Activated naive CD8-positive, alpha-beta T cell treated with anti-CD3 and anti-CD28 coated beads, Interleukin-2, amount 10 ng/mL, durations not matched to agents 7 days and 5 days (primary cell): ENCODE measurements at places on chromosomes 4 and X. TPM values are rescaled to one million over a fixed set of nuclear protein-coding genes. Genes with fewer than 3 reads are reported as not detected.

DNA sequence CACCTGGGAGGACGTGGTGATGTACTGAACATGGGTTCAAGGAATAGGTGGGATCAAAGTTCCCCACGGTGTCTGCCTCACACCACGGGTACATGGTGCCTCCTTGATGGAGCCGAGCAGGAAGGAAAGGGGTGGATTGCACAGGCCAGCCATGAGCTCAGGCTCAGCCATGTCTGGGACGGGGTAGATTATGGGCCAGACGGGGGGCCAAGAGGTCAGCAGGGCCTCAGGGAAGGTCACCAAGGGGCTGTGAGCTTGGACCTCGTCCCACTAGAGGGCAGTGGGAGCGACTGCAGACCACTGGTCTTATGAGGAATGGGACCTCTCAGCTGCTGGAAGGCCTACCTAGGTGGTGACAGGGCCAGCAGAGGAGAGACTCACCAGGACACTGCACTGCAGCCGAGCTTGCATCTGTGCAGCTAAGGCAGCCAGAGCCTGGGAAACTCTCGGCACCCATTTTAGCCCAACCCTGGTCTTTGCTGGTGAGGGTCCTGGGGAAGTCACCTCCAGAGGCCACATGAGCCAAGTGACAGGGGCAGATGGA is 38.4 kb downstream of the JAKMIP1 start:
- no peak overlapping the region for H3K4me3 ChIP-seq
- no peaks in the 10 kb centered on the region for H3K27me3 ChIP-seq
- no peak for DNase-seq
- peaks cover 3% of the 10 kb centered on the region for H3K36me3 ChIP-seq
- H3K4me1 ChIP-seq, result no peaks in the 10 kb centered on the region

The WAS gene
- 146 TPM for total RNA-seq

GRCh38 chr4:78645853-78646757 is 94.5 kb downstream of the ANXA3 start:
- no peak overlapping the region for H3K4me3 ChIP-seq
- H3K27ac ChIP-seq, result no peak overlapping the region
- peaks cover 3% of the 10 kb centered on the region for H3K36me3 ChIP-seq
- no peaks in the 10 kb centered on the region for H3K27me3 ChIP-seq

DNA sequence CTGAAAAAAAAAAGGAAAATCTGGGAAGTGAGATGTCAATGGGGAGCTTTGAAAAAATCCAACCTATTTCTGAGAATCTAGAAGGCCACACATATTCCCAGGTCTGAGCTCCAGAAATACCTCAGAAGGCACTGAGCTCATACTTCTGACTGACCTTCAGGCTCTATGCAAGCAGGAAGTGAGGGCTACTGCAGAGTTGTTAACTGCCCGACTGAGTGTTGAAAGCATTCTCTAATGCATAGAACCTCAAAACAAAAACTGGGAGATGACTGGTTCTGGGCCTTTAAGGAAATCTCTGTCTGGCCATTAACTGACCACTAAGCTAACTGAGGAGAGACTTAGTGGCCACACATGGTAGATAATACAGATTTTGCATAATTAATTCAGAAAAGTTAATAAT is 7.6 kb upstream of the SPON2 start:
- peaks cover 3% of the 10 kb centered on the region for H3K27me3 ChIP-seq
- H3K36me3 ChIP-seq, result peaks cover 27% of the 10 kb centered on the region
- H3K4me1 ChIP-seq, result peaks cover 14% of the 10 kb centered on the region
- no peak for DNase-seq

DNA sequence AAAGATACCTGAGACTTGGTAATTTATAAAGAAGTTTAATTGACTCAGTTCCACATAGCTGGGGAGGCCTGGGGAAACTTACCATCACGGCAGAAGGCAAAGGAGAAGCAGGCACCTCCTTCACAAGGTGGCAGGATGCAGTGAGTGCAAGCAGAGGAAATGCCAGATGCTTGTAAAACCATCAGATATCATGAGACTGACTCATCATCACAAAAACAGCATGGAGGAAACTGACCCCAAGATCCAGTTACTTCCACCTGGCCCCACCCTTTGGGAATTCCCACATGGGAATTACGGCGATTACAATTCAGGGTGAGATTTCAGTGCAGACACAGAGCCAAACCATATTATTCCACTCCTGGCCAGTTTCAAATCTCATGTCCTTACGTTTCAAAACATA is 514.7 kb upstream of the SPANXN1 start:
- no peaks in the 10 kb centered on the region for H3K36me3 ChIP-seq
- H3K27ac ChIP-seq, result no peak overlapping the region
- no peaks in the 10 kb centered on the region for H3K4me1 ChIP-seq
- H3K27me3 ChIP-seq, result no peaks in the 10 kb centered on the region
- no peak overlapping the region for H3K4me3 ChIP-seq

The PDLIM3 gene
- total RNA-seq, result not detected

GRCh38 chrX:44456685-44457084 is 86.0 kb downstream of the FUNDC1 start:
- DNase-seq, result no peak
- no peaks in the 10 kb centered on the region for H3K4me1 ChIP-seq
- no peak overlapping the region for H3K27ac ChIP-seq

GRCh38 chrX:83845397-83845796 is 15.5 kb upstream of the CYLC1 start:
- no peak overlapping the region for H3K27ac ChIP-seq
- no peaks in the 10 kb centered on the region for H3K36me3 ChIP-seq
- H3K4me1 ChIP-seq, result no peaks in the 10 kb centered on the region
- H3K4me3 ChIP-seq, result no peak overlapping the region

The RASSF6 gene
- total RNA-seq, result not detected

The HCCS gene
- total RNA-seq, result 19.3 TPM

DNA sequence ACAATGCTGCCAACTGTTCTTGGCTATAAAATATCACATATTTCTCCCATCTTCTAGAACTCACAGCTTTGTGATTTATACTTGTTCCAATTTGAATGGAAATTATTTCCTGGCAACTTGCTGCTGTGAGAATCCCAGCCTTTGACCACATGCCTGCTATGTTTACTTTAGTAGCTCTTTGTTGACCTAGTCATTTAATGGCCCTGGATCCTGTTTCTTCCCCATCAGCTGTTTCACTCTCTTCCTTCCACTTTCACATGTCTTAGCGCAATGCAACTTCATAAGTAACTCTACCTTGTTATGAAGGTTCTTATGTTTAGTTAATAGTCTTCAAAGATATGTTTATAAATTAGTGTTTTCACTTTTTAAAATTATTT is 1973.6 kb upstream of the AGA start:
- no peaks in the 10 kb centered on the region for H3K4me1 ChIP-seq
- H3K27me3 ChIP-seq, result no peaks in the 10 kb centered on the region
- no peak for DNase-seq
- H3K27ac ChIP-seq, result no peak overlapping the region
- H3K36me3 ChIP-seq, result no peaks in the 10 kb centered on the region

GRCh38 chr4:131054489-131055019 is 1958.6 kb downstream of the C4orf33 start:
- H3K36me3 ChIP-seq, result no peaks in the 10 kb centered on the region
- H3K4me3 ChIP-seq, result no peak overlapping the region
- no peaks in the 10 kb centered on the region for H3K27me3 ChIP-seq
- H3K27ac ChIP-seq, result no peak overlapping the region
- H3K4me1 ChIP-seq, result no peaks in the 10 kb centered on the region

- no peaks in the 10 kb centered on the region for H3K36me3 ChIP-seq
- DNase-seq, result no peak
- no peaks in the 10 kb centered on the region for H3K4me1 ChIP-seq
- no peak within 1 kb of the TSS for H3K27ac ChIP-seq
Measured at GRCh38 chr4:73836373-73837279, at the start of gene CXCL6. Gene CXCL6, plus strand, starts transcription at chr4:73836678. Its CDS starts 73 bp downstream, at chr4:73836751.

DNA sequence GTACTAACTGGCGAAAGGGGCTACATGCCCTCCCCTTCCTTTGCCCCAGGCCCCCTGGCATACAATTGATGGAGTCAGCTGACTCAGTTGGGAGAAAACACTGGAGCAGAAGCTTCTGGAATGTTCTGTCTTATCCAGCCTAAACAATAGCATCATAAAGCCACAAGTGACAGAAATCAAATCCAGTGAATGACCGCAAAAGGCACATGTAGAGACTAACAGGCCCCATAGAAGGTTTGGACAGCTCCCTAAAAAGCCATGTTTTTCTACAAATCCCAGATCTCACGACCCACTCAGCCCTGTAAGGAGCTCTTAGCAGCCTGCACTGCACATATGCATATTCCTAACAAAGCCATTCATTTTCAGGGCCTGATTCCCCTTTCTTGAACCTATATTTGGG is 25.1 kb downstream of the SCARB2 start:
- no peaks in the 10 kb centered on the region for H3K27me3 ChIP-seq
- no peak overlapping the region for H3K27ac ChIP-seq
- no peak overlapping the region for H3K4me3 ChIP-seq
- no peak for DNase-seq

DNA sequence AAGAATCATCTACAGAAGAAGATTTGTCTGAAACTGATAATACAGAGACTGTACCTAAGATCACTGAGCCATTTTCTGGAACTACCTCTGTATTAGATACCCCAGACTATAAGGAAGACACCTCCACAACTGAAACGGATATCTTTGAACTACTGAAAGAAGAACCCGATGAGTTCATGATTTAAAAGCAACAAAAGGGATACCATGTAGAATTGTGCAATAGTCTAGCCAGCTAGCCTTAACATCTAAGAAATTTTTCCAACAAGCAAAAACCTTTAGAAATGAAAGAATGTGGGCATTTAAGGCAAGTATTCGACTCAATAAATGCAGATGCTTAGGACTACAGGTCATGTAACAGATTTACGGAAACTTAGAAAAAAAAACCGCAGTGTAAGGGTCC is 1.3 kb downstream of the CABS1 start:
- H3K27ac ChIP-seq, result no peak overlapping the region
- H3K4me1 ChIP-seq, result no peaks in the 10 kb centered on the region
- H3K36me3 ChIP-seq, result no peaks in the 10 kb centered on the region
- H3K4me3 ChIP-seq, result no peak overlapping the region
- DNase-seq, result no peak

The POU3F4 gene
- total RNA-seq, result not detected

DNA sequence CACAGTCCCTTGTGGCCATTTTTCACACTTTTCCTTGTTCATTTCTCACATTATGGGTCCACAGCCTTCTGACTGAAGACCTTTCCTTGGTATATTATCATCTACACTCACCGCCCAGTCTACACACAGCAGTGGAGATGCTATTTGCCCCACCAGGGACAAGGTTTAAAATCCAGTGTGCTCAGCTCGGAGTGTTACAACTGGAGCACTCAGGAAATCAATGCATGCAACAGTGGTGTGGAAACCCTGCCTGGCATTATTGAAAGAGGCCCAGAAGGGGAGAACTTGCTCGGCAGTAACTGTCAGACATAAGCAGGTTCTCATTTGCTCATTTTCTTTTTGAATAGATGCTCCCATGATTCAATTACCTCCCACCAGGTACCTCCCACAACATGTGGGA is 340.9 kb downstream of the DHRSX start:
- no peaks in the 10 kb centered on the region for H3K4me1 ChIP-seq
- H3K27me3 ChIP-seq, result no peaks in the 10 kb centered on the region
- DNase-seq, result no peak
- no peaks in the 10 kb centered on the region for H3K36me3 ChIP-seq
- no peak overlapping the region for H3K27ac ChIP-seq

DNA sequence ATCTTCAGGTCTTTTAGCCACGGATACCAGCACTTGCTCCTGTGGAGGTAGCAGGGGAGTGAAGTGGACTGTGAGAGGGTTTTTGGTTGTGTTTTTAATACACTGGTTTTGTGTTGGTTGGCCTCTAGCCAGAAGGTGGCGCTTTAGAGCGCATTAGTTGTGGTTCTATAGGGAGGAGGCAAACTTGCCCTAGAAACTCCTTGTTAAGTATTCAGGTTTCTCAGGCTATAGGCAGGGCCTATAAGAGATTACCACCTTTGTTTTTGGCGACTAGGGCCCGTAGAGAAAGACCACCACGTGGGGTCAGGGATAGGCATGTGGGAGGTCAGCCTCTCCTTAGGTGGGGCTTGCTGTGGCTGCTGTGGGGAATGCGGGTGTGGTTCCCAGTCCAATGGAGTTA is 221.6 kb upstream of the SPANXN4 start:
- no peaks in the 10 kb centered on the region for H3K4me1 ChIP-seq
- no peak for DNase-seq
- no peaks in the 10 kb centered on the region for H3K36me3 ChIP-seq
- no peaks in the 10 kb centered on the region for H3K27me3 ChIP-seq

- H3K27me3 ChIP-seq, result no peaks in the 10 kb centered on the region
- H3K4me1 ChIP-seq, result no peaks in the 10 kb centered on the region
- no peak overlapping the region for H3K27ac ChIP-seq
- no peaks in the 10 kb centered on the region for H3K36me3 ChIP-seq
- H3K4me3 ChIP-seq, result no peak overlapping the region
Measured at GRCh38 chr4:64893205-64893604, 484.0 kb upstream of the TECRL start.

The UCP1 gene
- total RNA-seq, result not detected

DNA sequence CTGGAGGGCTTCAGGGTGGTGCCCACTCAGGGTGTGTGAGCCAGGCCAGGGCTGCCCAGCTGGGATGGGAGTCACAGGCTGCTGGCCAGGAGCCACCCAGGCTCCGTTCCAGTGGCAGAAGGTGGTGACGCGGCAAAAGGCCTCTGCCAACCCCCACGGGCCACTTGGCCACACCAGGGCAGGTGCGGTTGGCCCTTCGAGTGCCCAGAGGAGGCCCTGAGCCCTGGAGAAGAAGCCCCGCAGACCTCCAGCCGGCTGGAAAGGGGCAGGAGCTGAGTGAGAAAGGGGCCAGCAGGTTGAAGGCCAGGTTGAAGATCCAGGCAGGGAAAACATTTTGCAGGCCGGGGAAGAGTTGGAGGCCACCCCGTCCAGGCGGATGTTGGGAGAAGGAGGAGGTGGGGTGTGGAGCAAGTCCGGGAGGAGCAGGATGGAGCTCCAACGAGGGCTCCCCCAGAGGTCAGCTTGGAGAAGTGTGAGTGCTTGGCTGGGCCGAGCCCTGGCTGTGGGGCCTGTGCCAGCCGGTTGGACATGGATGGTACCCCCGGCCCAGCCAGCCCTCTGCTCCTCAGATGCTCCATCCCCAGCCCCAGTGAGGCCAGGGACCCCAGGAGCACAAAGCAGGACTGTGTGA is 2.8 kb upstream of the CPLX1 start:
- peaks cover 6% of the 10 kb centered on the region for H3K4me1 ChIP-seq
- peaks cover 34% of the 10 kb centered on the region for H3K27me3 ChIP-seq
- DNase-seq, result no peak
- no peaks in the 10 kb centered on the region for H3K36me3 ChIP-seq

- peaks cover 2% of the 10 kb centered on the region for H3K27me3 ChIP-seq
- no peaks in the 10 kb centered on the region for H3K36me3 ChIP-seq
- no peaks in the 10 kb centered on the region for H3K4me1 ChIP-seq
- no peak for DNase-seq
- no peak overlapping the region for H3K4me3 ChIP-seq
Measured at GRCh38 chr4:176393306-176394013, 73.7 kb downstream of the SPCS3 start.

The TMEM255A gene
- total RNA-seq, result 0.34 TPM

GRCh38 chr4:10200869-10201268 is 84.3 kb upstream of the WDR1 start:
- H3K27ac ChIP-seq, result no peak overlapping the region
- H3K4me1 ChIP-seq, result no peaks in the 10 kb centered on the region
- no peak overlapping the region for H3K4me3 ChIP-seq
- peaks cover 5% of the 10 kb centered on the region for H3K27me3 ChIP-seq
- no peak for DNase-seq

- DNase-seq, result no peak
- H3K4me3 ChIP-seq, result peak overlapping the region; percentile 64
- H3K27ac ChIP-seq, result peak overlapping the region; percentile 88
- H3K27me3 ChIP-seq, result no peaks in the 10 kb centered on the region
Measured at GRCh38 chrX:135403374-135403773, 18.4 kb upstream of the SMIM10L2A start.

The MAML3 gene
- total RNA-seq, result 4.6 TPM
